RKO (cell line): ENCODE measurements at places on chromosomes 4 and X.

DNA sequence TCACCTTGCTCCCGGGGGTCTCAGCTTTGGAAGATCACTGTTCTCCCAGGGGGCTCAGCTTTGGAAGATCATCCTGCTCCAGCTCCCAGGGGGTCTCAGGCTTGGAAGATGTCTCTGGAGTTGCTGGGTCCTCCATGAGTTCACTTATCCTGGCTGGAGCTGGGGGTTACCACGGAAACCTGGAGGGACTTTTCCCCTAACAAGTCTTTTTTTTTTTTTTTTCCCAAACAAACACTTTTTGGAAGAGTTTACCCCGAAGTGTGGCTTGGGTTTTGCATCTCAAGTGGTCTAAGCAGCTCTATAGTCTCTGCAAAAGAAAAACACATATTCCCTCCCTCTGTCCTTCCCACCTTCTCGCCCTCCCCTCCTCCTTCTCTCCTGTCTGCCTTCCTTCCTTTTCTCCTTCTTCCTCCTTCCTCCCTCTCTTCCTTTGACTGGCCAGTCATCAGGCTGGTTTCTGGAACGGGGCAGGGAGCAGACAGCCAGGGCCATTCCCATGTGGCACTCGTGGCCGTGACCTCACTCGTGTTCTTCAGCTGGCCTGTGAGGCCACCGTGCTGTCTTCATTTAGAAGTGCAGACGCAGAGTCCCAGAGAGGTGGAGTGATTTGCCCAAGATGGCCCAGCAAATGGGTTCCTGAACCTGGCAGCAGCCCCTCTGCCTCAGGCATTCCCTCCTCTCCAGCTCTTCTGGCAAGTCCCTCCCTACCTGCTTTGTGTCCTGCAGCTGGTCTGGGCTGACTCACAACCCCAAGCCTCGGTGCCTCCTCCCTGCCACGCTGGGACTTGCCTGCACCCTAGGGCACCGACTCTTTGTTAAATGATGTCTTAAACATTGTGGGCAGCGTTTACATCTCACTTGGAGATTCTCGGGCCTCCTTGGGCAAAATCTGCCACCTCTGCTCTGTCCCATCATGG lies 25.9 kb upstream of the HMX1 start:
- DNase-seq = no peak

DNA sequence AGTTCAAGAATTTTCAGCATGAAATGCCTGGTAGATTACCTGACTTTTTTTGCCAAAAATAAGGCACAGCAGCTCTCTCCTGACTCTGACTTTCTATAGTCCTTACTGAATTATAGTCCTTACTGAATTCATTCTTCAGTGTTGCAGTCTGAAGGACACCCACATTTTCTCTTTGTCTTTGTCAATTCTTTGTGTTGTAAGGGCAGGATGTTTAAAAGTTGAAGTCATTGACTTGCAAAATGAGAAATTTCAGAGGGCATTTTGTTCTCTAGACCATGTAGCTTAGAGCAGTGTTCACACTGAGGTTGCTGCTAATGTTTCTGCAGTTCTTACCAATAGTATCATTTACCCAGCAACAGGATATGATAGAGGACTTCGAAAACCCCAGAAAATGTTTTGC lies 168.0 kb downstream of the SOWAHB start:
- DNase-seq = no peak

GRCh38 chr4:38601244-38601915 lies 62.6 kb upstream of the KLF3 start:
- DNase-seq = no peak

GRCh38 chr4:37747772-37748330 lies 61.7 kb upstream of the RELL1 start:
- DNase-seq = no peak

DNA sequence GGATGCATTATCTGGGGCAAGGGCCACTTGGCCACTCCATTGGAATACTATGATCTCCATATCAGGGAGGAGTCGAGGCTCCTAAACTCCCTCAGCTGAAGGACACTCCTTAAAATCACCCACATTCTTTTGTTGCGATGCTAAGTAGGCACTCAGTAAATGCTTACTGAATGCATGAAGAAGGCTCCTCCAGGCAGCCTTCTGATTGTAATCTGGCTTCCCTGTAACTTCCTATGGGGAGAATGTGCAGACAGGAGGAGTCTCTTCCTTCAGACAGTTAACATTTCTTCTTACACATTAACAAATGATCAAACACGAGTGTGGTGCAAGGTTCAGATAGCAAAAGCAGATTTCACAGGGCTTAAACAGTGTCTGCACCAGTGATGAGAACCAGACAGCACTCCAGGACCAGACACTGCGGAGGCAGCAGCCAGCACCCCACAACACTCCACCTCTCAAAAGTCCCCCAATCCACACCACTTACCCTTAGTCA lies 21.4 kb upstream of the USO1 start:
- DNase-seq = no peak

- no peak for DNase-seq
These were observed 815.6 kb upstream of the ADGRL3 start for GRCh38 chr4:60384516-60384915.

DNA sequence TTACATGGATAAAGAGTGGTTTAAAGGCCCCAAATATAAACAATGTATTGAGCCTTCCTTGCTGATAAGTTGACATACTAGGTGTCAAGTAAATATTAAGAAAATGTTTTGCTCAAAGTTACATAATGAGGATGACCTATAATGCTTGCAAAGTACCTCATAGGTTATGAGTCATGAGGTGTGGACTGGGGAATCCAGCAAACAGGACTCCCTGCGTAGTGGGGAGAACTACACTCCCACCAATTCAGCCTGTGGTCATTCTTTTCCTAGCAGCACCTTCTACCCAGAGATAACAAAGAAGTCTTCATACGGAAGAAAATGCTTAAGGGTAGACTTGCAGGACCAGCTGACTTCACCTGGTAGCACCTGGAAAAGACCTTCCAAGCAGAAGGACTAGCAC lies 418.9 kb upstream of the CPEB2 start:
- no peak for DNase-seq

DNA sequence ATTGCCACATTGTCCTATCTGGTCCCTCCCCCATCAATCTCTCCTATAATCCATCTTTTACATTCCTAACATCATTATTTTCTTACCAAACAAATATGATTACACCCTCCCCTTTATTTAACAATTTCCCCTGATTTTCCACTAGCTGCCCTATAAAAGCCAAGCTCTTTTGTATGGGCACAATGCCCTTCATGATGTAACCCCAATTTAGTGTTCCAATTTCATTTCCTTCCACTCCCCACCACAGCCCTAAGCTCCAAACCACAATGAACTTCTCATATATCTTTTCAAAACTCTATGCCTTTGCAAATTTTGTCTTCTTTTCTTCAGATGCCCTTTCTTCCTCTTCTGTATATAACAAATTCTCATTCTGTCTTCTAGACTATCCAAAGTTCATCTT lies 39.5 kb upstream of the PTPN13 start:
- DNase-seq = no peak
